ENCODE measurements at places on chromosomes 4 and X. TPM values are rescaled to one million over a fixed set of nuclear protein-coding genes. Genes with fewer than 3 reads are reported as not detected.

DNA sequence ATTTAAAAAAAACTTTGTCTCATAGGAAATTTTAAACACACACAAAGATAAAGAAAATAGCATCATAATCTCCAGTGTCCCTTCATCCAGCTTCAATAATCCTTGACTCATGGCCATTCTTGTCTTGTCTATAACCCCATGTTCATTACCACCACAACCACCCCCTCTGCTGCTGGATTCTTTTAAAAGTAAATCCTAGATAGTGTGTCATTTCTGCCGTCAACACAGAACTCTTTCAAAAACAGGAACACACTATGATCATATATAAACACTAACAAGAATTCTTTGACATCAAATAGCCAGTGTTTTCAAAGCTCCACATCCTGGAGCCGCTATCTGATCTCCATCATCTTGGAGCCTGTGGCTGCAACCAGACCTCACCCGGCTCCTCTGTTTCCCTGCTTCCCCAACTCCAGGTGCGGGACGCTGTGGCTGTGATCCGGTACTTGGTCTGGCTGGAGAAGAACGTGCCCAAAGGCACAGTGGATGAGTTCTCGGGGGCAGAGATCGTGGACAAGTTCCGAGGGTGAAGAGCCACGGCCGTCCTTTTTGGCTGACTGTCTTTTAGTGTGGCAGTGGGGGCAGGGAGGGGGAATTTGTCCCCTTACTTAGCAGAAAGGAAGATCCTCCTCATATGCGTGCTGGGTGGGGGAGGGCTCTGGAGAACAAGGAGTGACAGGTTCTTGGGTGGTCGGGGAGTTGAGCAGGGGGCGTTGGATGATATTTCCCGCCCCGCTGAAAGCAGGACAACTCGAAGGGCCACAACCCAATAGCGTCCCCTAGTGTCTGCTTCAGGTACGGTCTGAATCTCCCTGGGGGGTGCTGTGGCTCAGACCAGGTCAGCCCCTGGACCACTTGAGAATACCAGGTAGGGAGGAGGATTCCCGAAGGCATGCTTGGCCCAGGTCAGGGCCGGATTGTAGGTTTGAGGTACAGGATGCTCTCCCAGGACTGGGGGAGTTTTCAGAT, 15.6 kb downstream of the XPNPEP2 start:
- no peak for DNase-seq
- no peaks in the 10 kb centered on the region for H3K36me3 ChIP-seq
- peaks cover 77% of the 10 kb centered on the region for H3K4me1 ChIP-seq
- peak overlapping the region; percentile 77 for H3K27ac ChIP-seq

GRCh38 chr4:151665022-151665784, 95.6 kb downstream of the GATB start:
- no peak overlapping the region for H3K27ac ChIP-seq
- DNase-seq, result no peak
- no peak overlapping the region for H3K4me3 ChIP-seq
- peaks cover 2% of the 10 kb centered on the region for H3K27me3 ChIP-seq
- H3K4me1 ChIP-seq, result no peaks in the 10 kb centered on the region

The ALB gene
- polyA plus RNA-seq, result not detected

DNA sequence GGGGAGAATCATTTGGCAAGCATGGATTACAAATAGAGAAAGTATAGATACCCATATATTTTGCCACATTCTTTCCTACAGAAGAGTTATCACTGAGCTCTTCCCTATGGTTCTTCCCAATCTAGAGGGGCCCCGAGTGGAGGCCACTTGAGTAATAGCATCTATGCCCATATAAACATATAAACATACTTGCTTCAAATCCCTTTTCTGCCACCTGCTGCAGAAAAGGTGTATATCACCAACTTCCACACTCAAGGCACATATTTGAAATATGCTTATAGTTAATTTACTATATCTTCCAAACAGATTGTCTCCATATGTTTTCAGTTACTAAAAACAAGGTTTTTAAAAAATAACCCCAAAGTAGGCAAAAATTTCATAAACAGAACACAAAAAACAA, 642.8 kb upstream of the DIPK2B start:
- no peaks in the 10 kb centered on the region for H3K36me3 ChIP-seq
- H3K27ac ChIP-seq, result no peak overlapping the region
- DNase-seq, result no peak

- H3K27me3 ChIP-seq, result no peaks in the 10 kb centered on the region
- DNase-seq, result no peak
- H3K4me3 ChIP-seq, result no peak overlapping the region
- H3K27ac ChIP-seq, result no peak overlapping the region
These were observed 83.3 kb downstream of the CLDN34 start for GRCh38 chrX:10050481-10050880.

The C4orf54 gene
- not detected for polyA plus RNA-seq

- H3K4me1 ChIP-seq, result no peaks in the 10 kb centered on the region
- no peak for DNase-seq
- H3K4me3 ChIP-seq, result no peak overlapping the region
- no peak overlapping the region for H3K27ac ChIP-seq
- H3K36me3 ChIP-seq, result peaks cover 67% of the 10 kb centered on the region
These were observed 97.7 kb downstream of the DDX60 start for GRCh38 chr4:168220893-168221292.

The UGT2A1 gene
- not detected for polyA plus RNA-seq

The DMRTC1 gene
- polyA plus RNA-seq, result not detected

The PPA2 gene
- 110 TPM for polyA plus RNA-seq

The TSPAN7 gene
- polyA plus RNA-seq, result 0.16 TPM

GRCh38 chrX:129462707-129463106, 60.6 kb downstream of the SMARCA1 start:
- H3K27ac ChIP-seq, result no peak overlapping the region
- DNase-seq, result no peak
- no peak overlapping the region for H3K4me3 ChIP-seq
- no peaks in the 10 kb centered on the region for H3K36me3 ChIP-seq
- peaks cover 2% of the 10 kb centered on the region for H3K27me3 ChIP-seq

The GPR119 gene
- polyA plus RNA-seq, result not detected

GRCh38 chrX:153671589-153672530, 1.8 kb downstream of the PNCK start:
- DNase-seq, result no peak
- no peaks in the 10 kb centered on the region for H3K36me3 ChIP-seq
- no peak overlapping the region for H3K4me3 ChIP-seq

- H3K36me3 ChIP-seq, result peaks cover 14% of the 10 kb centered on the region
- no peak for DNase-seq
- H3K27ac ChIP-seq, result no peak overlapping the region
These were observed 31.8 kb downstream of the OCIAD1 start for GRCh38 chr4:48862661-48863060.

GRCh38 chr4:10085828-10086505, 30.6 kb downstream of the WDR1 start:
- H3K27me3 ChIP-seq, result peaks cover 1% of the 10 kb centered on the region
- peak overlapping the region; percentile 21 for H3K27ac ChIP-seq
- peaks cover 7% of the 10 kb centered on the region for H3K36me3 ChIP-seq
- no peak for DNase-seq

DNA sequence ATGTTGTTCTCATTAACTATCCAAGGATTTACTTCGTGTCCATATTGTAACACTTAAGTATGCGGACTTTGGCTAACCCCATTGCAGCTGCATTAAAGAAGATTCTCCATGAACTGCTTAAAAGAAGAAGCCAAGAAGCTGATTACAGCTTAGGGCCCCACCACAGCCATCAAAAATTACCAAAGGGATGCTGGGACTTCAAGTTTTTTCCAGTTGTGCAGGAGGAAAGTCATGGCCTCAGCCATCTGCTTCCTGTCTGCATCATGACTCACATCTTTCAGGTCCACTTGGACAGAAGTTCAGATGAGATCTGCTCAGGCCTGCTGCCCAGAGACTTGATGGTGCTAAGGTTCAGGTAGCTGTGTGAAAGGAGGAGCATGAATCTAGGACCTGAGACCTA, 38.8 kb upstream of the CAPN6 start:
- H3K27me3 ChIP-seq, result peaks cover 10% of the 10 kb centered on the region
- H3K4me3 ChIP-seq, result no peak overlapping the region
- H3K36me3 ChIP-seq, result no peaks in the 10 kb centered on the region
- no peak for DNase-seq
- H3K4me1 ChIP-seq, result no peaks in the 10 kb centered on the region

- no peak overlapping the region for H3K4me3 ChIP-seq
- no peak for DNase-seq
- no peak overlapping the region for H3K27ac ChIP-seq
- H3K27me3 ChIP-seq, result no peaks in the 10 kb centered on the region
- no peaks in the 10 kb centered on the region for H3K4me1 ChIP-seq
These were observed 58.6 kb downstream of the ABLIM2 start for GRCh38 chr4:8099981-8100464.

The ATG4A gene
- polyA plus RNA-seq, result 43.2 TPM

The FOXP3 gene
- polyA plus RNA-seq, result not detected

- H3K4me1 ChIP-seq, result no peaks in the 10 kb centered on the region
- H3K27ac ChIP-seq, result no peak overlapping the region
- peaks cover 7% of the 10 kb centered on the region for H3K36me3 ChIP-seq
These were observed 36.6 kb downstream of the MAP7D3 start for GRCh38 chrX:136214551-136214950.

DNA sequence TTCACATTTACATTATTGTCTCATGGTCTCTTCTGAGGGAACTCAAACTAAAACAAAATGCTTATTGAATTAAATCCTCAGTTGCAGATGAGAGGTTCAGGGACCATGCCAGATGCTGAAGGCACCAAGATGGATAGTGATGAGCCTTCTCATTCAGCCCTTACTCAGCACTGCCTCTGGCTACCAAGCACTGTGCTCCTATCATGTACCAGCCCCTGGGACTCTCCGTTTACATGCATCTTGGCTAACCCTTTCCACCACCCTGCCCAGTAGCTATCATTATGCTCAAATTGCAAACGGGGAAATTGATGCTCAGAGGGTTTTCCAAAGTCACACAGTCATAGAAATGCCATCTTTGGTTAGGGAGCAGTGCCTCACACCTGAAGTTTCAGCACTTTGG, 22.6 kb upstream of the TMEM184C start:
- peaks cover 5% of the 10 kb centered on the region for H3K27me3 ChIP-seq
- no peak overlapping the region for H3K4me3 ChIP-seq
- no peak overlapping the region for H3K27ac ChIP-seq
- no peaks in the 10 kb centered on the region for H3K36me3 ChIP-seq

- no peaks in the 10 kb centered on the region for H3K4me1 ChIP-seq
- no peaks in the 10 kb centered on the region for H3K27me3 ChIP-seq
- no peaks in the 10 kb centered on the region for H3K36me3 ChIP-seq
- H3K27ac ChIP-seq, result no peak overlapping the region
These were observed 183.9 kb upstream of the PCDH7 start for GRCh38 chr4:30536231-30536630.

DNA sequence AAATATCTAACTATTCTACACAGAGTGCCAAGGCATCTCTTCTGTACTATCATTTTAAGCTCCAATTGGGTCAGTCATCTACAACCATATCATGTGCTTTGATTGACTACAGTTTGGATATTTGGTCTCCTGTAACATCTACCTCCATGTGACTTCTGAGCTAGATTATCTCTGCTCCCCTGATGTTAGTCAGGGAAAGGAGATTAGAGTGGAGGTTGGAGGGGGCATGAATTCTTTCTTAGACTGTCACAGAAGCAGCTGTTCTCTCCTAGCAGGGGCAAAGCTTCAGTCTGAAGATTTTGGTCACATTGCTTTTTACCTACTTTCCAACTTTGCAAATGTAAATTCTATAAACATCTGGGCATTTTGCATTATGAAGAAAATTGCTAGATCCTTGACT, 62.6 kb upstream of the C4orf54 start:
- no peak for DNase-seq
- H3K4me3 ChIP-seq, result no peak overlapping the region
- H3K36me3 ChIP-seq, result no peaks in the 10 kb centered on the region
- no peak overlapping the region for H3K27ac ChIP-seq
- no peaks in the 10 kb centered on the region for H3K4me1 ChIP-seq
- H3K27me3 ChIP-seq, result no peaks in the 10 kb centered on the region

The GPR173 gene
- not detected for polyA plus RNA-seq

GRCh38 chrX:2503591-2504500, 3.1 kb upstream of the DHRSX start:
- H3K36me3 ChIP-seq, result no peaks in the 10 kb centered on the region
- no peak overlapping the region for H3K27ac ChIP-seq
- peak overlapping the region; percentile 16 for H3K4me3 ChIP-seq
- no peak for DNase-seq

The GPR143 gene
- not detected for polyA plus RNA-seq

GRCh38 chr4:2537011-2537830, 774 bp downstream of the FAM193A start:
- DNase-seq, result peak; percentile 63
- peaks cover 2% of the 10 kb centered on the region for H3K27me3 ChIP-seq
- H3K27ac ChIP-seq, result peak overlapping the region; percentile 92
- H3K4me3 ChIP-seq, result peak overlapping the region; percentile 87
- H3K36me3 ChIP-seq, result no peaks in the 10 kb centered on the region

DNA sequence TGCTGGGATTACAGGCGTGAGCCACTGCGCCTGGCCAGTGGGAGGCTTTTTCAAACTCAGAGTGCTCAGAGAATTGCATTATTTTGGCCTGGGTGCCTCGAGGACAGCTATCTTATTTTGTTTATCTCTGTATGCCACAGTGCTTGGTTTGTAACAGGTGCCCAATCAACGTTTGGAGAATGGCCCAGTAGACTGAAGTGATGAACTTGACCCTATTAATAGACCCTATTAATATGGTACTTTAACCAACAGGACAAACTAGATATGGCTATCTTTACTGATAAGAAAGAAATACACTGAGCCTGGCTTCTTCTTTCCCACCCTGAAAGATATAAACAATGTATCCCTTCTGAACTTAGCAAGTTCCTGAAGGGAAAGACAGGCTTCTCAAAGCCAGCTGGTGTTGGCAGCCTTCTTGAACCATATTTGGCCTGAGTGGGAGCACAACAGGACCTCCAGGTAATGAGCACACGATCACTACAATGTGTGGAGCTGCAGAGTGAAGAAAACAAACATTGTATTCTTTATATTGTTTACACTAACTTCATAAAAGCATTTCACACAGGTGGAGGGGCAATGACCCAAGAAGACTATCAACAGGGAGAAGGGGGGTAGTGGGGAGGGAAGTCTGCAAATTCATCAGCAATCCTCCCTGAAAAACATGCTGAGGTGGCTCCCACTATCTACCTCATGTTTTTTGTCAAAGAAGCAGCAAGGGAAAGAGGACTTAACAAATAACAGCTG, 41.7 kb downstream of the PRPS1 start:
- H3K4me1 ChIP-seq, result peaks cover 27% of the 10 kb centered on the region
- H3K36me3 ChIP-seq, result no peaks in the 10 kb centered on the region
- peaks cover 23% of the 10 kb centered on the region for H3K27me3 ChIP-seq
- no peak for DNase-seq
- H3K27ac ChIP-seq, result no peak overlapping the region

The TECRL gene
- not detected for polyA plus RNA-seq

All from immature natural killer cell (primary cell).